Hindlimb muscle (tissue), 1 donor: ENCODE measurements at places on chromosomes 5 and 9. TPM values are rescaled to one million over a fixed set of nuclear protein-coding genes. Genes with fewer than 3 reads are reported as not detected.

Gene NR5A1
- polyA plus RNA-seq: not detected

Gene SPINK13
- 0.45 TPM for polyA plus RNA-seq

Gene FOXD4L4
- polyA plus RNA-seq: not detected

Gene SLC25A48
- polyA plus RNA-seq: 0.43 TPM

Gene SHLD3
- 1.8 TPM for polyA plus RNA-seq

Gene SMIM33
- not detected for polyA plus RNA-seq
